ENCODE measurements at places on chromosomes 12 and 14. TPM values are rescaled to one million over a fixed set of nuclear protein-coding genes. Genes with fewer than 3 reads are reported as not detected.

The SSPN gene
- 0.58 TPM for total RNA-seq

The ARHGAP9 gene
- total RNA-seq: 4.3 TPM

The AMIGO2 gene
- 1.5 TPM for total RNA-seq

The VDR gene
- 0.28 TPM for total RNA-seq

The ASPG gene
- total RNA-seq: 282 TPM

The FAM222A gene
- total RNA-seq: 1.8 TPM

The TEX22 gene
- 1.3 TPM for total RNA-seq

The TRMT61A gene
- 6.0 TPM for total RNA-seq

The PLBD1 gene
- total RNA-seq: 2.5 TPM

The CSRP2 gene
- total RNA-seq: 14.1 TPM

The KIF5A gene
- total RNA-seq: 0.05 TPM

The BLOC1S1 gene
- 97.2 TPM for total RNA-seq

The SLCO1A2 gene
- total RNA-seq: 3.7 TPM

The PROX2 gene
- not detected for total RNA-seq

The OVCH1 gene
- not detected for total RNA-seq

The MDGA2 gene
- not detected for total RNA-seq

The TRHDE gene
- total RNA-seq: 1.2 TPM

The DEGS2 gene
- total RNA-seq: 0.93 TPM

The STRAP gene
- total RNA-seq: 48.6 TPM

The PRB2 gene
- not detected for total RNA-seq

The FOXN4 gene
- 0.10 TPM for total RNA-seq

The TSPAN11 gene
- total RNA-seq: 0.93 TPM

The ANGEL1 gene
- total RNA-seq: 22.2 TPM

The SSTR1 gene
- 8.2 TPM for total RNA-seq

The ZNF641 gene
- 7.8 TPM for total RNA-seq

The LRRK2 gene
- 7.0 TPM for total RNA-seq

The ITGA7 gene
- 16.9 TPM for total RNA-seq

The INSM2 gene
- total RNA-seq: not detected

The EPS8 gene
- 27.0 TPM for total RNA-seq

The ERBB3 gene
- 93.2 TPM for total RNA-seq

The KERA gene
- not detected for total RNA-seq

The NANOG gene
- total RNA-seq: 0.70 TPM

The ART4 gene
- total RNA-seq: 27.5 TPM

The RASSF9 gene
- 0.93 TPM for total RNA-seq

The CCDC177 gene
- 0.08 TPM for total RNA-seq

The AICDA gene
- total RNA-seq: not detected

The FSCB gene
- total RNA-seq: not detected

The SPIC gene
- 1.4 TPM for total RNA-seq

The NKX2-8 gene
- not detected for total RNA-seq

The PLEKHA5 gene
- total RNA-seq: 15.8 TPM

The ZC3H10 gene
- total RNA-seq: 4.6 TPM

The SLC22A17 gene
- 3.6 TPM for total RNA-seq

The MAP3K12 gene
- 1.4 TPM for total RNA-seq

The SFSWAP gene
- 15.7 TPM for total RNA-seq

The RNASE3 gene
- total RNA-seq: not detected

The ABCD2 gene
- total RNA-seq: 0.03 TPM

The CELA1 gene
- not detected for total RNA-seq

The FGF6 gene
- not detected for total RNA-seq

The OTX2 gene
- total RNA-seq: not detected

The CLEC2A gene
- not detected for total RNA-seq

The KLRD1 gene
- 0.53 TPM for total RNA-seq

The KRT86 gene
- total RNA-seq: not detected

The PLEKHG7 gene
- total RNA-seq: not detected

The CIROP gene
- total RNA-seq: not detected

The FAM181A gene
- not detected for total RNA-seq

The VWF gene
- 6.4 TPM for total RNA-seq

The CLEC7A gene
- total RNA-seq: 1.2 TPM

The DBX2 gene
- total RNA-seq: not detected

The MSRB3 gene
- 1.6 TPM for total RNA-seq
